ENCODE measurements at places on chromosomes 16 and 17.

GRCh38 chr17:9355846-9356245 is 219.8 kb downstream of the STX8 start:
- DNase-seq: no peak

DNA sequence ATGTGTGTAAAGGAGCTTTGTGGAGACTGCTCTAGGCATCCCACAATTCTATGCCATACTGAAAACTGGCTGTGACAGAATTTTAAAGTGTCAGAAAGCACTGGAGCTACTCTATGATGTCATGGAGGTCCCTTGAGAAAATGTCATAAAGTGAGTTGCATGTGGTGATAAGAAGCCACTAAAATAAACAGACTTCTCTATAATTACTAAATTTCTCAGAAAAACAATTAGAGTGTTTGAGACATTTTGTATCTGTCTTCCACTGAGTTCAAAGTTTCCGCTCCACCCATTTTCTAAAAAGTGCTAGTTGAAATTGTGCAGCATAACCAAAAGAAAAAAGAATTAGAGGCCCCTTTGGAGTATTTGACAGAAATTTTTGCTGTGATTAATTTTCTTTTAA is 603.9 kb downstream of the KCNJ2 start:
- no peak for DNase-seq

DNA sequence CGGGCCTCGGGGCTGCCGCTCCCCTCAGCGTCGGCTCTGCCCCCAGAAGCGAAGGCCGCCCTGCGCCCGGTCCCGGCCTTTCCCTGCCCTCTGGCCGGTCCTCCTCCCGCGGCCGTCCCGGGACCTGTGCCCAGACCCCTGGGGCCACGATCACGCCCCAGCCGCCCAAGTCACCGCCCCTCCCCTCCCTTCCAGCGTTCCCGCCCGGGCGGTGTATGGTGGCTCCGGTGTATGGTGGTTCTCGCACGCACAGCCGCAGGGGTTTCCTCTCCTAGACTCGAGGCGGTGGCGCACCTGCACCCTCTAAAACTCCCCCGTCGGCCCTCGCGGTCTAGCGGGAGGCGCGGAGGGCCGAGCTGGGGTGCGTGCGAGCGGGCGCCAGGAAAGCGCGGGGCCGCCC is 10.0 kb downstream of the TIGD7 start:
- no peak for DNase-seq

DNA sequence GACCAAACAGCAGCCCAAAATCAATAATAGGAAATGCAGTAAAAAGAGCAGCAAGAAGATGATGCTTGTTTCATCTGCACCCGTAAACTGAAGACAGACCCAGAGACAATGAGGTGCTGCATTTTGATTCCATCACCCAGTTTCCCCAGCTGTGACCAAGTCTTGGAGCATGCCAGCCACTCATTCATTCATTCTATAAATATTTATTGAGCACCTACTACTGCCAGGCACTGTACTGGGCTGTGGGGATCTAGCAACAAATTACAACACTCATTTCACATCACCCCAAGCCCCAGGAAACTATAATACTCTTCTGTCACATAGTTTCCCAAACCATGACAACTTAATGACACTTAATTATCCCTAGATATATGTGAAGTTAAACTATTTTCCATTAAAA is 79.2 kb downstream of the TOX3 start:
- no peak for DNase-seq

- no peak for DNase-seq
Measured at GRCh38 chr16:84043486-84044117, 1.0 kb upstream of the SLC38A8 start.

- DNase-seq: no peak
Measured at GRCh38 chr17:4345581-4346252, 20.8 kb downstream of the UBE2G1 start.

DNA sequence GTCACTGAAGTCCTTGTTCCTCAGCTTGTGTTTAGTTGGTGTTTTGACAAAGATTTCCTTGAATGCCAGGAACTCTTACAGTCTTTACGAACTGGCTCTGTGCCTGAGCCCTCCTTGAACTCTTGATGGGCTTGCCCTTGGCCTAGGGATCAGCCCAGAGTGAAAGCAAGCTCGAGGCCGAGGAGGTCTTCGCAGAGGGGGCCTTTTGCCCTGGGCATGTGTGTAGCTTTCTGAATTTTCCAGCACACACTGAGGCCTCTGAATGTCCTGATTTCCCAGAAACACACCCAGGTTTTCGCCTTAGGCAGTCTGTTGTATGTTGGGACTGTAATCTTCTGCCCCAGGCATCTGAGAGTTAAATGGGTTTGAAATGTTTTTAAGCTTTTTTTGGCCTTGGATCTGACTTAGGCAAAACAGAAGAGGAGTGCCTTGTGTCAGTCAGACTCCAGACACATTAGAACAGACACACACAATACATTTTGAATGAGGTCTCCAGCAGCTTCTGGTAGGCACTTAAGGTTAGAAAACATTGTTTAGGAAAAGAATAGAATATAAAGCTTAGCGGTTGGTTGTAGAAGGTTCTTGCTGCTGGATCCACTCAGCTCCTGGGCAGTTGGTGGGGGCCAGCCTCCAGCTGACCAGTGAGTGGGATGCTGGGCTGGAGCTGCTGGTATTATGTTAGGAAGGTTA is 17.1 kb downstream of the FOXK2 start:
- no peak for DNase-seq

DNA sequence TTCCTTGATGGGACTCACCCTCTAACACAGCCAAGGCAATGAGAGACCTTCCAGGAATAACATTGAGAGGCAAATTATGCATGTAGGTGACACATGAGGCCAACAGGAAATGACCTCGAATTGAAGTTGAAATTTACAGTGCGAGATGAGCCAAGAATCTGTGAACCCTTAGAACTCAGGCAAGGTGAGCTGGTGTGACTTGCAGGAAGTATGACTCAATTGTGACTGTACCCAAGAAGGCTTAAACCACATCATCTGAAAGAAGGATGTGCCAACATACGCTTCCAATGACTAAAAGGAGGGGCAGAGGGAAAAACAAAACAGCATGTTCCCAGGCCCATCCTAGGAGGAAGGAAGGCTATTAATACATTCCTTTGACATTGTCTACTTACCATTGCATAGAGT is 44.8 kb downstream of the PITPNC1 start:
- peak; percentile 84 for DNase-seq

Data from AG08396 (cell line).